Fibroblast of skin of scalp (primary cell): ENCODE measurements at places on chromosomes 4 and X.

GRCh38 chr4:155025762-155026457 is 182.5 kb upstream of the NPY2R start:
- peak; percentile 9 for DNase-seq

DNA sequence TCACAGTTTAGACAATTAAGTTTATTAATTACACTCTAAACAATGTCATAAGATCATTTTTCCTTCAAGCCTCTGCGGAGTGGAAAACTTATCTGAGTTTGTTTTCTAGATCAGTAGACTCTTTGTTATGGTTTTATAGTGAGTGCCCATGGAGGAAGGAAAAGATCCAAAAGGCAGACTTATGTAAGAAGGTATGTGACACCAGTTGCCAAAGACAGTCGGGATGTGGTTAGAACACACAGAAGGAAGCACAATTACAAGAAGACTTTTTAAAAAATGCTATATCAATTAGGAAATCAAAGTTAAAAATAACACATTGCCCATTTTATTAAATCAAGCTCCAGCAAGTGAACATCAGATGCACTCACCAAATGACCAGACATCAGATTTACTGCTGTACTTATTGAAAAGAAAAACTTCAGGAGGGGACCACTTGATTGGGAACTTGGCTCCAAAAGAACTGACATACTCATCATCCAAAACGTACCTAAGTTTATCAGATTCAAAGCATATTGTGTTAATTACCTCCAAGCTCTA is 57.1 kb downstream of the NIPAL1 start:
- no peak for DNase-seq

- DNase-seq: no peak
Observed at GRCh38 chrX:47776292-47777006, 60.3 kb upstream of the ZNF81 start.

DNA sequence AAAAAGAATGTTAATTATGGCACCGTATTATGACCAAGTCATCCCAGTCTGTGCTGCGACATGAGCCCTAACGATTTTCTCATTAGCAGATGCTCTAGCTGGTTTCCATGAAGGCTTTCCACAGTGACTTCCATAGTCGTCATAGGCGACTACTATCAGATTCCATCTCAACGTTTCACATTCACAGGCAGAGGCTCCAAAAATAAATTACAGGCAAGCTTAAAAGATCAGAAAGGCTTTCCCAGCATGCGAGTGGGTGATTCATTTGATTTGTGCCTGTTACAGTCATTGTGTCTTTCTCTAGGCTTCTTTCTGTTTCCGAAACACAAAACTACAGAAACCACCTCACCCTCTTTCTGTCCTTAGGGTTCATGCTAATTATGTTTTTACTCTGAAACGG is 43.2 kb downstream of the PALLD start:
- peak; percentile 76 for DNase-seq
